NCI-H2171 (cell line): ENCODE measurements at places on chromosomes 5 and 9.
A peak's percentile ranks its signal among the peaks of the same experiment; 100 is the strongest.

DNA sequence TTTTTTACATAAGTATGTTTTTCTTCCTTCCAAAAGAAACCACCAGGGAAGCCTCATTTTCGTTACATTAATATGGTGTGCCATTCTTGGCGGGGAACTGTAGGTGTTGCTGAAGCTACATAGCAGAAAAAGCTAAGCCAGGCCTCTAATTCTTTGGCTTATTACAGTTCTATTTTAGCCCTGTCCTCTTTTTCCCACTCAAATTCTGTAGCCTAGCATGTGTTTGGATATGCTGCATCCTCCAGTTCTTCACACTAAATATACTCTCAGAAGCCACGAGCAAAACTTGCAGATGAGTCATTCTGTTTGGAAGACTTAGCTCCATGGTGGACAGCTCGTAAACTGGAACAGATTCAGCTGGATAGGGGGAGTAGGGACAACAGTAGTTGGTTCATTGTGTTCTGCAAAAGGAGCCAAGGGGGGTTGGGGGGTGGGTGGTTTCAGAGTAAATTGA is 369.4 kb downstream of the TMEM161B start:
- no peak for DNase-seq

- no peak for DNase-seq
These were observed 11.6 kb downstream of the TMOD1 start for GRCh38 chr9:97512966-97513560.

GRCh38 chr5:149550594-149551226 is 529 bp downstream of the CSNK1A1 start:
- DNase-seq, result no peak

GRCh38 chr9:73577848-73578247 is 426.2 kb downstream of the ANXA1 start:
- peak; percentile 38 for DNase-seq

DNA sequence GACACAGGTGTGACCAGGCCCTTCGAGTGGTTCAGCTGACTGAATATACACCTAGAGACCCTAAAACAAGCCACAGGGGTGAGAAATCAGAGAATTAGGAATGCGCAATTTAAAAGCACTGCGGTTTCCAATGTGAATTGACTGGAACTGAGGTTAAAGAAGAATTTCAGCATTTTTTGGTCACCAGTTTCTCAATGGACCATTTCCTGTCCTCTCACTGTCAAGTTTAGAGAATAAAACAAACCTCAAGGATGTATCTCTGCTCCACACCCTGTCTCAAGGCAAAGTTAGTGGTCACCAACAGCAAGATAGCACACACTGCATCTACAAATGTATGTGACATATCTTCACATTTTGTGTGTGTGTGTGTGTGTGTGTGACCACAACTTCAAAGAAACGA is 143.8 kb upstream of the MAP3K1 start:
- DNase-seq, result no peak

GRCh38 chr5:160082614-160083500 is 36.4 kb downstream of the PWWP2A start:
- DNase-seq, result no peak

DNA sequence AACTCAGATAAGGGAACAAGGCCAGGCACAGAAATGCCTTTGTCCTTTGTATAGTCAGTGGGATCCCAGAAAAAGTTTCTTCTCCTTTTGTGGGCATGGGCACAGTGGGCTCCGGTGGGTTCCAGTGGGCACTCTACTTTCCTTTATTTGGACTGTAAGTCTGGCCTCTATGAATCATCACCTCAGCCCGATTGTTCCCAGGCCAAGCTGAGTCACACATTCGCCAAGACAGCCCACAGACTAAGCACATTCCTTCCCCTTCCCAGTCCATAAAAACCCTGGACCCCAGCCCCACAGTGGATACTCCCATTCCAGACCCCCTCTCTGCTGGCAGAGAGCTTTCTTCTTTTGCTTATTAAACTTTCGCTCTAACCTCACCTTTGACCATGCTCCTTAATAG is 165.0 kb downstream of the FBXL17 start:
- no peak for DNase-seq

- DNase-seq, result no peak
These were observed 60.6 kb upstream of the IQGAP2 start for GRCh38 chr5:76342474-76342873.

DNA sequence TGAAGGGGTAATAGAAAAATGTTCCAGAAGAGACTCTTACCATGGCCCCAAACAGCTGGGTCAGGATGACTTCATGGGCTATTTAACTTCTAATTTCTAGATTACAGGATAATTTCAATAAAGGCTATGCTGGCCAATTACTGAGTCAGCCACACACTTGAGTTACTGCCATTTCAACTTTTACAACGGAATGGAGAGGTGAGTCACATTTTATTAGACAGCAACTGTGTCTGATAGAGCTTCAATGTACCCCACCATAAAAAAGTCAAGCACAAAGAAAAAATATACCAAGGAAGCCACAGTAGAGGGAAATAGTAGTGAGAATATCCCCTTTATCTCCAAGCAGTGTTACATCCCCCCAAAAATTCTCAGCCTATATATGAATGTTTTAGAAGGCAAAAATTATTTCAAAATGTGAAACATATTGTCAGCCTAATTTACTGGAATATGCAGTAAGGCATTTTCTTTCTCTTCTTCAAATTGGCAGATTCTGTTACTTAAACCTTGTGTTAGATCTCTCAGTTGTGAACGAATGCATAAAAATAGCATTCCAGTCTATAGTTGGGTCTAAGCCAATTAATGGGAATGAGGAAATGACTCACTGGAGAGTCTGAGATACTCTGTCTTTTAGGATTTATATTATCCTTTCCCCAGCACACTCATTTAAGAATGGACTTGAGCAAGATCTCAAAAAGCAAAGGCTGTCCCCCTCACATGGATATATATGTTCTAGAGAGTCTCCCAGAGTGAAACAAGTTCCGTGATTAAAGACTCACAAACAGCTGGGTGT is 47.1 kb upstream of the RAI14 start:
- DNase-seq, result no peak

DNA sequence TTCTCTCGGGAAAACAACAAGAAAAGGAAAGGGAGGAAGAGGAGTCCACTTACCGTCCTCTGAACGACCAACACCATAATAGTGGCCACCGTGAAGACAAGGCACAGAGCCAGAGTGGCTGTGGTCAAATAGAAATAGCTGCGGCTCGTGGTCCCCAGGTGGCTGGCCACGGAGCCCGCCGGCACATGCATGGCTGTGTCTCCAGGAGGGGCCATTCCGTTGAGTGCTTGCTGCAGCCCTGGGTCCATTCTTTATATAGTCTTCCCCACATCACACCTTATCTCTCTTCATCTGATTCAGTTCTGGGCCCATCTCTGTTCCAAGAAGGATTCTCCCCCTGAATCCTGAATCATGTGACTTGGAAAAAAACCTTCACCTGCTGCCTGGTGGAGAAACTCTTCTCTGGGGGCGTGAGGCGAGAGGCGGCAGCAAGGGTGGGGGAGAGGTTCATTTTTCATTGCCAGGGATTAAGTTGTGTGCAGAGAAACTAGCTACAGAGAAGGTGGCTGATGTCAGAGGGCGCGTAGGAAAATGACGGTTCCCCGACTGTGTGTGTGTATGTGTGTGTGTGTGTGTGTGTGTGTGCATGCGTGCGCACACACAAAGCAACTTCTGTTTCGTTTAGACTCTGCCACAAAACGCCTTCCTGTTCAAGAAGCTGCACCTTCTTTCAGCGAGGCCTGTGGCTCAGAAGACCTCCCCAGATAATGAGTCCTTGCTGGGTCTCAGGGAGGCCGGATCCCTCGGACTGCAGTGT is at the start of gene TNFSF8:
Gene TNFSF8, minus strand, starts transcription at position 536 of the 757 bp plus-strand sequence. Its CDS starts 288 bp downstream, at position 248.
- DNase-seq, result no peak

GRCh38 chr9:130636648-130637020 is 27.8 kb upstream of the PRDM12 start:
- no peak for DNase-seq

GRCh38 chr9:113568571-113569321 is 105.2 kb downstream of the RGS3 start:
- DNase-seq, result peak; percentile 96

DNA sequence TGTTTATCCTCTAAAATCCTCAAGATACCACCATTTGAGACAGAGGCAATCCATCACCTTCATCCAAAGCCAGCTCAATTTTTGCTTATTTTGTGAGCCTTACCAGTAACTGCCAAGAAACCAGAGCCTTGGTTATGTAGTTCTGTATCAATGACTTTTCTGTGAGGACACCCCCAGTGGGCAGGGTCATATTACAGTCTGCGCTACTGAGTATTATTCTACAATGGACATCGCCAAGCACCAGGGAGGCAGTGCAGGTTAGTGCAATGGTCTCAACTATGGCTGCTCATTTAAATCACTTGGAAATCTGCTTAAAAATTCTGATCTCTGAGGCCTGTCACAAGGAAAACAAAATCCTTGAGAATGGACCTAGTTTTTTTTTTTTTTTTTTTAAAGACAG is 90.5 kb upstream of the NIPAL4 start:
- DNase-seq, result no peak

- DNase-seq, result no peak
These were observed 224.6 kb downstream of the SYK start for GRCh38 chr9:91026266-91026665.

- no peak for DNase-seq
These were observed 1.4 kb downstream of the SLC2A6 start for GRCh38 chr9:133477461-133477860.

- DNase-seq, result no peak
These were observed 31.2 kb upstream of the TLE1 start for GRCh38 chr9:81720450-81721086.

DNA sequence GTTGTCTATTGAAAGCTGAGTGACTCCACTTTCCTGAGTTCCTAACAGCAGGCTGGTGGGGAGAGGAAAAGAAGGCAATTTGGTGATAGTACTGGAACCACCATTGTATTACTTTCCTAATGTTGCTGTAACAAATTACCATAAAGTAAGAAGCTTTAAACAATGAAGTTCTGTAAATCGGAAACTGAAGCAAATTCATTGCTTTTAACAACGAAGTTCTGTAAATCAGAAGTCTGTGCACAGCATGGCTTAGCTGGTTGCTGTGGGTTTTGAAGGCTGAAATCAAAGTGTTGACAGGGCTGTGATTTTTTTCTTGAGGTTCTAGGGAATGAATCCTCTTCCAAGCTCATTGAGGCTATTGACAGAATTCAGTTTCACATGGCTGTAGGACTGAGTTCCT is 72.3 kb downstream of the SLC44A1 start:
- no peak for DNase-seq

DNA sequence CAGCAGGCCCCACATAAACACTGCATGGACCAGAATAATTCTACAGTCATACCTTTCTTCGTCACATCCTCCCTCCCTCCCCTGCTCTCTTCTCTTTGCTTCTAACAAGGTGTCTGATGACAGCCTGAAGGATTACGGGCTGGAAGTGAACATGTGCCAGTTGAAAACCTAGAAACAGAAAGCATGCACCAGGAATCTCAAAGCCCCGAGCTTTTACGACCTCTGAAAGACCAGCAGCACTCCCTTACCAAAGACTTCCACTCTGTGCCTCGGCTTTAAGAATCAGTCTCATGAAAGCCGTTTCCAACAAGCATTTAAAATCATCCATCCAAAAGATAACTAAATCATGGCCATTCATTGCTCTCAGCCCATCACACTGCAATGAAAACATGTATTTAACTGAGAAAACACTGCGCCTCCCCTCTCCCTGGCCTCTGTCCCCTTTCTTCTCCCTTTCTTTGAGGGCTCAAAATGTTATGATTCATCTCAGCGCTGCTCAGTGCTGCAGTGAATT is 21.3 kb downstream of the MSX2 start:
- DNase-seq, result no peak

- no peak for DNase-seq
These were observed 28.8 kb downstream of the CPLX2 start for GRCh38 chr5:175900157-175900556.

- no peak for DNase-seq
These were observed 190.9 kb downstream of the SLC12A2 start for GRCh38 chr5:128274441-128274840.

GRCh38 chr5:58871648-58872242 is 288.9 kb downstream of the RAB3C start:
- no peak for DNase-seq

DNA sequence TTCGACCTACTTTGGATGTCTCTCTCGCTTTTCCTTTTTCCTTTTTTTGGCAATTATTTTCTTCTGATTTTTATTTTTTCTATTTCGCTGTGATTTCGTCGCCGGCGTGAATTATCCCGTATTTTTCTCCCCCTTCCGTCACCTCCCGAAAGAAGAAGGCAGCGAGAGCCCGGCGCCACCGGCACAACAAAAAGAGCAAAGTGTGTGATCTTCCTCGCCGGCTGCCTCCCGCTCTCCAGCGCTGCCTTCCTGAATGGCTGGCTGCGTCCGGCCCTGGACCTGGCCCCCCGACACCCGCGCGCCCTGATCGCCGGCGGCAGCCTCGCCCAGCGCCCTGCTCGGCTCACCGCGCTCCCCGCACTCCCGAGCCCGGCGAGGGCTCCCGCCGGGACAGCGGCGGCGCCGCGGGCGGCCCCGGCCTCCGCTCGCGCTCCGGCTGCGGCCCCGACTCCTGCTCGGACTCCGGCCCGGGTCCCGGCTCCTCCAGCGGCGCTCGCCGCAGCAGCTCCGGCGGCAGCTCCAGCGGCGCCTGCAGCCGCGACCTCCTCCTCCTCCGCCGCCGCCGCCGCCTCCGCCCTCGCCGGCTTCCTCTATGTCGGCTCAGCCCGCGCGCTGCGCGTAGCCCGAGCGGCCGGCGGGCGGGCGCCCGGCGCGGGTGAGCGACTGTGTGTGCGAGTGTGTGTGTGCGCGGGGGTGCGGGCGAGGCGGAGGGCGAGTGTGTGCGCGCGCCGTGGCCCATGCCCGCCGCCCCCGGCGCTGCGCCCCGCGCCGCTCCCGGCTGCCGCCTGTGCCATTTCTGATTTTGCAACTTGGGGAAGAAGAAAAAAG is 960 bp downstream of the NR2F1 start:
- DNase-seq, result no peak

- DNase-seq, result peak; percentile 72
These were observed 3.2 kb downstream of the RBM18 start for GRCh38 chr9:122261469-122261881.

DNA sequence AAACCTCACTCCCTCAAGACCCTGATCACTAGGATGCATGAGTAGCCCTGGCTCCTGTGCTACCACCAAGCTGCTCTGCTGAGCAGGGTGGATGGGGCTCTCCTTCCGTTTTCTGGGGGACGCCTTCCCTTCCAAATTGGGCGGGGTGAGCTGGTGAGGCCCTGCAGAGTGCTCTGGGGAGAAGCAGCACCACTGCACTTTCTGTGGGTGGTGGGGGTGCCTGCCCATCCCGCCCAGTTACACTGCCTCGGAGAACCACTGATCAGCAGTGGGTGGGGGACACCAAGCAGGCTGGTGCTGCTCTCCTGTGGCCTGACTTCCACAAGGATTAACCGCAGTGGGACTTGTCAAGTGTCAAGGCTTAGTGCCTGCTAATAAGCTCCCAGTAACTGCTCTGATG is 19.0 kb downstream of the GFPT2 start:
- DNase-seq, result no peak

DNA sequence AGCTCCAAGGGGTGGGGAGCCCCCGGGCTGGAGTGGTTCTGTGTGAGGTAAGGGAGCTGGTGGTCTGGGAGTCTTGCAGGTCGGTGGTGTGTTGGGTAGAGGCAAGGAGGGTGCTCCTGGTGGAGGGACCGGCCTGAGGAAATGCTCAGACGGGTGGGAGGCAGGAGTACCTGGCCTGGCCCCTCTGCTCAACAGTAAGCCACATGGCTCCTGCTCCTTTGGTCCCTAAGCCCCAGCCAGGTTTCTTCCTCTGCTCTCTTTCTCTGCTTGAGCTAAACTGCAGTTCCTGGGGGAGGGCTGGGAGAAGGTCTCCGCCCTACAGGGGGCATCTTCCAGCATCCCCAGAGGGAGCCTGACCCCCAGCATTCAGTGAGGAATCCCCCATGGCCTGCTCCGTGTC is 17.2 kb downstream of the TSPAN17 start:
- DNase-seq, result no peak

- no peak for DNase-seq
These were observed 21.6 kb downstream of the PAEP start for GRCh38 chr9:135582966-135583687.
